ENCODE measurements at places on chromosomes 6 and 20.

DNA sequence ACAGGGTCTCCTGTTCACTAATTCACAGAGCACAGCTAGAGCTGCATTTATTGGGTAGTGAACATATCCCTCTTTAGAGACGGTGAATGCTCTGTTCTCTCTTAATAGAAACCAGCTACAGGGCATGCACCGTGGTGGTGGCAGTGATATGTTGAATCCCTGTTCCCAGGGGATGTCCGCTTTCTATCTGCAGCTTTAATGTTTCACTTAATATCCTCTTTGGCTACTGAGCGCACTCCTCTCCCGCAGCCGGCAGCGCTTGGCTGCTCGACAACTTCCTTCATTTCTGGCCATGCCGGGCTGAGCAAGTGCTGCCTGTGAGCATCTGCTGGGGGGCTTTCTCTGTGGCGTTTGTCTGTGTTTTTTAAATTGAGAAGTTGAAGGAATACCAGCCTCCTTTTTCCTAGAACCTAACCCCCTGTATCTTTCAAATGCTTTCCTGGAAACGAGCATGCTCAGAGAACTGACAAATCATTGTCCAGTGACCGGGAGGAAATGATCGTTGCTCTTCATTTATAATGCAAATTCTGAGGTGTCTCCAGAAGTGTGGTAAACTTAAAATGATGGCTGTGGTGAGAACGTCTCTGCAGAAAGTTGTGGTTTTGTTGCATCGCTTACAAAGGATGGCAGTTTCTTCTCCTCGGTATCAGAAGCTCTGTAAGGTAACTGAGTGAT, 297.9 kb downstream of the UTRN start:
- DNase-seq, result peak; percentile 8

- DNase-seq, result no peak
These were observed 141.5 kb downstream of the KLHL32 start for GRCh38 chr6:97066056-97066455.

DNA sequence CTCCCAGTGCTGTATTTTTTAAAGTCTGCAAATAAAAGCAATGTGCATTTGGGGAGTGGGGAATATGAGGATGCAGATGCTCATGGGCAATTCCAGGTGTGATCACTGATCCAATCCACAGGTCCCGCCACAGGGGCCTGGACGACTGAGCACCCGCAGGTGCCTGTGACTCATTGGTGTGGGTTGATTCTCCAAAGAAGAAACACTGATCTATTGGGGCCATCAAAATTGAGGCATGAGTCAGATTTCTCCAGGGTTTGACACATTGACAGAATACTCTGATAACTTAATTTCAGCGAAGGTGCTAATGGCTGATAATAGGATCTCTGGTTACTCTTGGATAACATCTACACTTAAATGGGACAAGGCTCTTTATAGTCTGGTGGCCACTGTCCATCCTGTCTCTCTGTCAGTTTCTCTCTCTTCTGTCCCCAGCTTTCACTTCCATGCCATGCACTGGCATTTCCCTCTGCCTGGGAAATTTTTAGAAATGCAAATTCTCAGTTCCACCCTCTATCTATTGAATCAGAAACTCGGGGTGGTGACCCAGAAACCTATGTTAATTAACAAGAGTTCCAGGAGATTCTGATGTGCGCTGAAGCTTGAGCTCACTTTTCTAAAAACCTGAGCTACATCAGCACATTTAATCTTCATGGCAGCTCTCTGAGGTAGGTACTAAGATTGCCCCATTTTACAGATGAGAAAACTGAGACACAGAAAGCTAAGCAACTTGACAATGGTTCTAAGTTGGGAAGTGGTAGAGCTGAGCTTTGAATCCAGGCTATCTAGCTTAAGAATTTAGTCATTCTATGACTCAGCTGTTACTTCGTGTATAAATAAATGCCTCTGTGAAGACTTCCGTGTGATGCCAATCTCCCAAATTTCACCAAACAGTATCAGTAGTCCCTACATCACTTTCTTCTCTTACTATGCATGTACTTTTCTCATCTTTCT, 10.2 kb upstream of the RCAN2 start:
- DNase-seq, result no peak

- DNase-seq, result no peak
These were observed 62.9 kb upstream of the SLC22A1 start for GRCh38 chr6:160058603-160059215.

DNA sequence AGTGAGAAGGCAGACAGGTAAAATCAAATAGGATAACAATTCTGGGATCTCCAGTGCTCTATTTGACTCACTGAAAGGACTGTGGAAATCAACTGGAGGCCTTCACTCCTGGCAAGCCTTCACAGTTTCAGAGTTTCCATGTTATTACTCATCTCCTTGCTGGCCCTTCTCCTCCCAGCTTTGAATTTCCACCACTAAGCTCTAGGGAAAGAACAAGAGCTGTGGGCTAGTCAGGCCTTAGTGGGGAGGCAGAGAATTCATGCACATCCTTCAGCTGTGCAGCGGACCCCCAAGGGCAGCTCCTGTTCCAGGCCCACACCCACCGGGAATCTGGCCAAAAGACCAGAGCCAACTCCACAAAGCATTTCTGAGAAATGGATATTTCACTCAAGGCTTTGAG, 26.0 kb downstream of the MYLIP start:
- no peak for DNase-seq

GRCh38 chr6:150741633-150742200, 123.8 kb upstream of the MTHFD1L start:
- no peak for DNase-seq

DNA sequence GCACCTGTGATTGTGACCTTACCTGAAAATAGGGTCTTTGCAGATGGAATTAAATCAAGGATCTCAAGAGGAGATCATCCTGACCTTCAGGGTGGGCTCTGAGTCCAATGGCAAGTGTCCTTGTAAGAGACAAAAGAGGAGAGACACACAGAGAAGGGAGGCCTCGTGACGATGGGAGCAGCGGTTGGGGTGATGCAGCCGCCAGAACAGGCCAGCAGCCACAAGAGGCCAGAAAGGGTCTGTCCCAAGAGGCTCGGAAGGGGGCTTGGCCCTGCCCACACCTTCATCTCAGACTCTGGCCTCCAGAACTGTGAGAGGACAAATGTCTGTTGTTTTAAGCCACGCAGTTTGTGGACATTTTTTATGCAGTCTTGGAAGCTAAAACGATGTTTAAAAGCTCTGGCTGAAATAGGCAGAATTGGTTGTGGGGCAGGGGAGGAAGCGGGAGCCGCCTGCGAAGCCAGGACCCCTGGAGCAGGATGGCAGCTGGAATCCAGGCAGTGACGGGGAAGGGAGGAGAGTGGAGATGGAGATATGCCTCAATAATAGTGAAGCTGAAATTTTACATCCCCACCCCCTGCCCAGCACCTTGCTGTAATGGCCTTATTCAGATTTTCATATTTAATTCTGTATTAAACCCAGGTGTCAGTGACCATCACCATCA, 216.4 kb downstream of the ANKRD60 start:
- no peak for DNase-seq

DNA sequence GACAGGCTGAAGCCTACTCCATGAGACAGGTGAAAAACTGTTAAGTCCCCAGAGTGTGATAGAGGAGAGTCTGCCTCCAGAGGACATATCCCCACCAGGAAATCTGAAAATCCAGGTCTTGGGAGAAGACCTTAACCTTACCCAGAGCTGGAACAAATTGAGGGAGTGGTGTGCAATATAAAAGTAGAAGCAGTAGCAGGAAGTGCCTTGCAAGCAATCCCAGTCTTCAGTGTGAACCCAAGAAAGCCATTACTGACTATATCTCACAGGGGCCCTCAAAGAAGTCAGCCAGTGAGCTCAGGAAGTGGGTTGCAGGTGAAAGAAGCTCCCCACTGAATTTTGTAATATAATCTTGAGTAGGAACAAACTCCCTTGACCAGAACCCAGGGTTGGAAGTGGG, 41.9 kb upstream of the PKIB start:
- no peak for DNase-seq

Data from effector memory CD4-positive, alpha-beta T cell (primary cell).